Bronchial smooth muscle cell (primary cell): ENCODE measurements at places on chromosomes 11 and 22. TPM values are rescaled to one million over a fixed set of nuclear protein-coding genes. Genes with fewer than 3 reads are reported as not detected.

The TSPAN32 gene
- total RNA-seq, result 0.09 and 0.47 TPM in 2 replicates

The OR56A4 gene
- not detected in 2 replicates for total RNA-seq

The DEPDC5 gene
- 9.1 and 11.2 TPM in 2 replicates for total RNA-seq

The IL18 gene
- 0.32 TPM in 1 of 2 replicates, not detected in the other for total RNA-seq

The ACAT1 gene
- total RNA-seq, result 145 and 173 TPM in 2 replicates
